ENCODE measurements at places on chromosomes 3 and 15.
A peak's percentile ranks its signal among the peaks of the same experiment; 100 is the strongest.

DNA sequence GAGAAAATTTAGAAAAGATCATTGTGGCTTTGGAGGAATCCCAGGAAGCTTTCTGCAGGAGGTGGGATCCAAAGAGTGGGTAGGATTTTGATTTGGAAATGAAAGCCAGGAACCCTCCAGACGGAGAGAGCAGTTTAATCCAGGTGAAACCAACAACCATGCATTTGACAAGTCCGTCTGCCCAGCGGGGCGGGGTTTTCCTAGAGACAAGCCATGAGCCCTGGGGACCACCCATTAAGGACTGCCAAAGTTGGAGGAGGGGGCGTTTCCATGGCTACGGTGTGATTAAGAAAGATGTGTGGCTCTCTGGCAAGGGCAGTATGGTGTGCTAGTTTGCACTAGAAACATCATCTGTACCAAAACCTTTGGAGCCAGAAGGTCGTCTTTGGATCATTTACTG lies 53.4 kb downstream of the SRGAP3 start:
- H3K36me3 ChIP-seq, result peaks cover 20% of the 10 kb centered on the region
- peaks cover 98% of the 10 kb centered on the region for H3K4me1 ChIP-seq
- H3K27me3 ChIP-seq, result no peaks in the 10 kb centered on the region
- no peak overlapping the region for H3K4me3 ChIP-seq

GRCh38 chr15:95996494-95996893 lies 334.0 kb upstream of the NR2F2 start:
- no peak overlapping the region for H3K4me3 ChIP-seq
- H3K27me3 ChIP-seq, result peaks cover 3% of the 10 kb centered on the region
- DNase-seq, result no peak
- H3K27ac ChIP-seq, result no peak overlapping the region
- no peaks in the 10 kb centered on the region for H3K36me3 ChIP-seq
- H3K4me1 ChIP-seq, result peaks cover 12% of the 10 kb centered on the region

DNA sequence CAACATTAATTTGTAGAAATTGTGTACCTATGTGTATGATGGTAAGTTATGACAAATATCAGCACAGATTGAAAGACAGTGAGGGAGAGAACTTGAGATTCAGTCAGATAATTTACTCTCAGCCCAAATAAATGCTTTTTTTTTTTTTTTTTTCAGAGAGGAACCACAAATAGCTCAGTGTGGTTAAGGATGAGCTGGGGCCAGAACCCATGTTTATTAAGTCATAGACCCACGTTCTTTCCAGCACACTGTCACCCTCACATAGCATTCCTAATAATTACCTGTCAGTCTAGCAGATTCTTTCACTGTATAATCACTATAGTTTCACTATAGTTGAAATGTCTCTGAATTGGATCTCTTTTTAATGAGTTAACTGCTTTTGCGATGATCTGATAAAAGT lies 246.1 kb downstream of the ZIC1 start:
- DNase-seq, result no peak
- no peaks in the 10 kb centered on the region for H3K36me3 ChIP-seq
- H3K27ac ChIP-seq, result no peak overlapping the region
- H3K4me3 ChIP-seq, result no peak overlapping the region

- no peak overlapping the region for H3K27ac ChIP-seq
- no peaks in the 10 kb centered on the region for H3K36me3 ChIP-seq
- H3K27me3 ChIP-seq, result peaks cover 4% of the 10 kb centered on the region
- H3K4me3 ChIP-seq, result no peak overlapping the region
These were observed 88.9 kb upstream of the OSBPL11 start for GRCh38 chr3:125684199-125684598.

DNA sequence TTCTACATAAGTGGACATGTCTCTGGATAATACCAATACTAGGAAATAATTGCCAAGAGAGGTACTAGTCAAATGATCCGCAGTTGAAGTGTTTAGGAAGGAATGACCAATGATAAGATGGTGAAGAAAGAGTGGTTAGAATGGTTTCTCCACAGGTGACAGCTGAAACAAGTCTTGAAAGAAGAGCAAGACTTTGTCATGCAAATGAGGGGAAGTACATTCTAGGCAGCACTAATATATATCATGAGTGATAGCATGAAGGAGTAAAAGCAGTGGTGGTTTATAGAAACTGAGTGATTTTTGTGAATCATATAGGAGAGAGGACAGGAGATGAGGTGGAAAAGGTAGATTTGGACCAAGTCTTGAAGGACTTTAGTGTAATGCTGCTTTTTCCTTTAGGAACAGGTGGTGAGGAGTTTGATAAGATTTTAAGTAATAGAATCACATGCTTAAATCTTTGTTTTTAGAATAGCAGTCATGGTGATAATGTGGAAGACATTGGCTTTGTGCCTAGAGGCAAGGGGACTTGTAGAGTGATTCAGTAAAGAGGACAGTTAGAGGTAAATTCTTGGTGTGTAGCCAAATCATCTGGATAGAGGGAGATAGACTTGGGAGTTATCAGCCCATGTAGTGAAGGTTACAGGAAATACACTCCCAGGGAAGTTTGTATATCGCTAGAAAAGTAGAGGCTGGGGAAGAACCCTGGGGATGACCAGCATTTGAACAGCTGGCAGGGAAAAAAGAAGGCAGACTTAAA lies 31.9 kb downstream of the SLMAP start:
- no peaks in the 10 kb centered on the region for H3K4me1 ChIP-seq
- H3K27ac ChIP-seq, result no peak overlapping the region
- no peaks in the 10 kb centered on the region for H3K27me3 ChIP-seq
- H3K4me3 ChIP-seq, result no peak overlapping the region

GRCh38 chr15:92495446-92495845 lies 101.8 kb downstream of the ST8SIA2 start:
- H3K27ac ChIP-seq, result no peak overlapping the region
- DNase-seq, result no peak
- peaks cover 23% of the 10 kb centered on the region for H3K27me3 ChIP-seq
- H3K4me3 ChIP-seq, result no peak overlapping the region
- H3K36me3 ChIP-seq, result no peaks in the 10 kb centered on the region

DNA sequence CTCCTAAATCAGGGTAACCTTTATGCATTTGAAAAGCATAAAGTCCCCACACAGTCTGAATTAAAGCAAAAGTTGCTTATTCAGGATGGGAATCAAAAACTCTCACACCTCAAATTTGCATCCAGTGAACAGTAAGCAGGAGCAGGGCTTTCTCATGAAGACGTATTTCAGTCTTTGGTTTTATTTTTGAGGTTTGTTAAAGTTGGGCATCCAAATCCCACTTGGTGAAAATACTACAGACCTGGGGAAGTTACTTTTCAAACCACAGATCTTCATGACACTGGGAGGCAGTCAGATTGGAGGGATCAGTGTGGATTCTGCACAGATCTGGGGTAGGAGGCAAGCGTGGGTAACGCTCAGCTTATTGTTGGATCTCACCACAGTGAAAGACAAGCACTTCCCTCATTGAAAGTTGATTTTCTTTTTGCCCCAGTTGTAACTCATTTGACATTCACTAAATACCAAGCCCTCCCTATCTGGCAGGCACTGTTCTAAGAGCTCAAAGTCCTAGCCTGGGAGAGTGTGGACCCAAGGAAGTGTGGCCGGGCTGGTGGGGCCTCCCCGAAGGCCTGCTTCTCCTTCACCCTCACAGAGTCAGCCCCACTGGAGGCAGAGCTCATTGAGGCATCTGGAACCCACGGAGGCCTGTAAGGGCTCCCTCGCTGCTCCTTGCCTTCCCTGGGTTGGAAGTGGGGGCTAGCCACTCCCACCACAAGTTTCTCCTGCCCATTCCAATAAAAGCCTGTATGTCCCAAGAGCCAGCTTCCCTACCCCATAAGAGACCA lies 783 bp upstream of the ISG20 start:
- no peak overlapping the region for H3K27ac ChIP-seq
- no peak for DNase-seq
- peak overlapping the region; percentile 67 for H3K4me3 ChIP-seq

DNA sequence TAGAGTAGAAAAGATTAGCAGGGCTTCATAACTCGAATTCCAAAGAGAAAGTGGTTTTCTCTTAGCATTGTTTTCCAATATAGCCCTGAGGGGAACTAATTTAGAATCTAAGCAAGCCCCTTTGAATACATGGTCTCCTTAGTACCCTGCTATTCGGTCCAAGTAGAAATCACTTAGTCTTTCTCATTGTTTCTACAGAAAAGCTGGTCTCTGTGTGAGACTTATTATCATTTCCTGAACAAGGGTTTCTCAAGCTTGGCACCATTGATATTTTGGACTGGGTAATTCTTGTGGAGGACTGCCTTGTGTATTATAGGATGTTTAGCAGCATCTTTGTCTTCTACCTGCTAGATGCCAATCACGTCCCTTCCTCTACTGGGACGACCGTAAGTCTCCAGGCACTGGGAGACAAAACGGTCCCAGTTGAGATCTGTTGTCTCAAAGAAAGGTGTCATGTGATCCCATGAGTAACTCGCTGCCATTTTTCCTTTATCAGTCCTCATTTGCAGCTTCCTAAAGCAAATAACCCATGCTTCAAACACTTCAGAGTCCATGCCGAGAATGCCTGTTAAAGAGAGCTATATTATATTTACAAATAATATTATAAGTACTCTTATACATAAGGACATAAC lies 230.7 kb upstream of the SLCO3A1 start:
- no peak overlapping the region for H3K27ac ChIP-seq
- no peaks in the 10 kb centered on the region for H3K36me3 ChIP-seq

DNA sequence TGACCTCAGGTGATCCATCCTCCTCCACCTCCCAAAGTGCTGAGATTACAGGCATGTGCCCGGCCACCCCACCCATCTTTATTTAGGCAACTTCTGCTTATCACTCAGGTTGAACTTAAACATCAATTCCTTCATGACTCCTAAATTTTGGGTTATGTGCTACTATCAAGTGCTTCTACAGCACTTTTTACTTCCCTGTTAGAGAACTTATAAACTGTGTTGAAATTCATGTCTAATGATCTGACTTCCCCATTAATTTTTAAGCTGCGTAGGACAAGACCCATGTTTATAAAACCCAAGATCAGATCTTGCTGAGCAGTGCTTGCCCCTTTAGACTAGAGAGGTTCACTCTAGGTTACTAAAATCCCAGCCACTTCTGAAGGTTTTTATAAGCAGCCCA lies 266.2 kb upstream of the TPRG1 start:
- peaks cover 10% of the 10 kb centered on the region for H3K27me3 ChIP-seq
- DNase-seq, result no peak
- peaks cover 33% of the 10 kb centered on the region for H3K4me1 ChIP-seq
- no peaks in the 10 kb centered on the region for H3K36me3 ChIP-seq
- no peak overlapping the region for H3K4me3 ChIP-seq

DNA sequence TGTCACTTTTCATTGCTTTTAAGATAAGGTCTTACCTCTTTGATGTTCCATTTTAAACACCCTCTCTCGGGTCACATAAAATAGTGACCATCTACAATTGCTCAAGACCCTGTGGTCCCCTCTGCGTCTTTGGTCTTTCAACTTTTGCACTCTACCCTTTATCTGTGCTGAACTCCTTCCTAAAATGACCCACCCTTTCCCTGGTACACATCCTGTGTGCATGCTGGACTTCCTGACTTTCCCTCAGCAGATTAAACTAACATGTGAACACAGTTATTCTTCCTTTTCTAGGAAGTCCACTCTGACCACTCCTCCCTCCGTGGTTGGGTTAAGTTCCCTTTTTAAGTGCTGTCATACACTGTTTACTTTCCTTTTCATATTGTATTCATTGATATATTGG lies 414.2 kb downstream of the GABRB3 start:
- H3K27me3 ChIP-seq, result peaks cover 12% of the 10 kb centered on the region
- H3K27ac ChIP-seq, result no peak overlapping the region
- no peak for DNase-seq
- no peak overlapping the region for H3K4me3 ChIP-seq
- no peaks in the 10 kb centered on the region for H3K36me3 ChIP-seq

DNA sequence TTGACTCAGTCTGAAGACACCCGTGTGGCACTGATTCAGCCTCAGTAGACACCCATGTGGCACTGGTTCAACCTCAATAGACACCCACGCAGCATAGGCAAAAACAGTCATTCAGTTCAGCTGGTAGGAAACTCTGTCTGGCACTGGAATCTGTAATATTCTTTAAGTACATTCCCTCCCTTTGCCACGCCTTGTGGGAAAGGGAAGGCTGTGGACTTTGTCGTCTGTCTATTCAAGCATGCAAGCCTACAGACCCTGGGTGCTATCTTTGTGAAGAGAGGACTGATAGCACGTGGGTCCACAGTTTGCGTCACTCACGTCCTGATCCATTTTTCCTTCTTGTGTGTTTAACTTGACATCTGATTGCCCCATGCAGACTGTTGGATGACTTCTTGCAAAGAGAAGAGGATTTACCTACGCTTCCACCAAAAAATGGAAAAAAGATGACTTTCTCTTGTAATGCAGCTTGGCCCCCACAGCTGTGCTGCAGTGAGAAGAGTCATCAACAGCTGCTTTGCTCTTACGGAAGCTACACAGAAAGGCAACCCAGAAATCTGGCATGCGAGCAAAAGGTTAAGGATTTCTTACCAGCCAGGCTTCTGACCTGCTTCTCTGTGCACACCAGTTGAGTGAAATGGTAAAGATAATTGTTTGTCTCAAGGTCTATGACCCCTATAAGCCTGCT lies 278.1 kb downstream of the ULK4 start:
- DNase-seq, result no peak
- no peak overlapping the region for H3K27ac ChIP-seq
- H3K4me3 ChIP-seq, result no peak overlapping the region

- peak overlapping the region; percentile 58 for H3K4me3 ChIP-seq
- H3K27ac ChIP-seq, result peak overlapping the region; percentile 20
- peaks cover 47% of the 10 kb centered on the region for H3K4me1 ChIP-seq
- DNase-seq, result no peak
These were observed 15.4 kb upstream of the VPS8 start for GRCh38 chr3:184796551-184796950.

GRCh38 chr15:97124790-97125189 lies 794.3 kb downstream of the NR2F2 start:
- H3K4me3 ChIP-seq, result no peak overlapping the region
- no peaks in the 10 kb centered on the region for H3K27me3 ChIP-seq

DNA sequence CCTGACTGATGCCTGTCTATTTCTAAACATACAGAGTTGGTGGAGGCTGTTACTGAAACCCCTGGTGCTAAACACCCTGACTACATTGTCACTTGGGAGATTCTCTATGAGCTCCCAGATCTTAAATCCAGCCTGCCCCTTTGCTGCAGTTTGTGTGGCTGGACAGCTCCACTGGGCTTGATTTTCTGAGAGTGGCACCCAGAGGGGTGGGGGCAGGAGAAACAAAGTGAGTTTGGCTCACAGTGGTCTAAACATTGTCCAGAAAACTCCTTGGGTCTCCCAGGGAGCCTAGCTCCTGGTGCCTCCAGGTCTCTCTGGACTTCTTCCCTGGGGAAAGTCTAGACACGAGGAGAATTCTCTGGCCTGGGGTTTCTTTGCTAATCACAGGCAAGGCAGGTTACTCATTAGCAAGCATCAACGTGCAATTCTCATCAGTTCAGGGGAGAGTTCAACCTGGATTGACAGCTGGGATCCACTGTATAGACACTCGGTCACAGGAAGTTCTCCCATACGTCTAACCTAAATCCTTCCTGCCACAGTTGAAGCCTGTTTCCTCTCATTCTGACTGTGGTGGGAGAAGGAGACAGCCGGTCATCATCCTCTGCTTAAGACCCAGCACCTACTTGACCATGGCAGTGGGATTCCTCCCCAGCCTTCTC lies 7.1 kb upstream of the DLL4 start:
- no peak overlapping the region for H3K27ac ChIP-seq
- peaks cover 67% of the 10 kb centered on the region for H3K4me1 ChIP-seq
- DNase-seq, result no peak
- no peak overlapping the region for H3K4me3 ChIP-seq
- H3K27me3 ChIP-seq, result peaks cover 51% of the 10 kb centered on the region

- H3K36me3 ChIP-seq, result peaks cover 8% of the 10 kb centered on the region
- DNase-seq, result no peak
- no peak overlapping the region for H3K27ac ChIP-seq
These were observed 22.5 kb downstream of the POPDC2 start for GRCh38 chr3:119637679-119638477.

GRCh38 chr15:63891079-63891767 lies 57.5 kb upstream of the HERC1 start:
- H3K4me1 ChIP-seq, result peaks cover 51% of the 10 kb centered on the region
- no peak overlapping the region for H3K4me3 ChIP-seq
- H3K27me3 ChIP-seq, result peaks cover 7% of the 10 kb centered on the region
- no peaks in the 10 kb centered on the region for H3K36me3 ChIP-seq
